ENCODE measurements at places on chromosomes 12 and 14.

DNA sequence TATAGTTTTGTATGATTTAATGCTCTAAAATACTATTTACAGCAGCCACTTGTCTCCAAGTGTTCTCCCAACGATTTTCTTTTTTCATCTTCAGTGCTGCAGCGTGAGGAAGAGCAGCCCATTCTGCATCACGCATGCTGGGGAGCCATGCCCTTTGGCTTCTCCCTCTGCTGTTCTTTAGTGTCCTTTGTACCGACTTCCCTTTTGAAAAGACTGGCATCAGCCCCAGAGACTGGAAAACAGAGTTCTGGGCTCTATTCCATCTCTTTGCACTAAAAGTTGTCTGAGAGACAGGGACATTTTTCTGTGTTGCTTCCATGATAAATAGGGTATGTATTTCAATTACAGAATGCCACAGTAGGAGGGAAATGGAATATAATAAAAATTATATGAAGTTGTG, 105.1 kb downstream of the RERG start:
- DNase-seq, result no peak

- no peak for DNase-seq
Measured at GRCh38 chr14:82528016-82528415, 994.4 kb upstream of the SEL1L start.

- no peak for DNase-seq
Measured at GRCh38 chr14:91363776-91364523, 53.7 kb downstream of the CCDC88C start.

GRCh38 chr14:91911474-91912032, 35.9 kb downstream of the FBLN5 start:
- no peak for DNase-seq

- no peak for DNase-seq
Measured at GRCh38 chr12:107847430-107847829, 72.9 kb downstream of the ASCL4 start.

- DNase-seq, result no peak
Measured at GRCh38 chr14:65482757-65483438, 70.4 kb downstream of the FUT8 start.

DNA sequence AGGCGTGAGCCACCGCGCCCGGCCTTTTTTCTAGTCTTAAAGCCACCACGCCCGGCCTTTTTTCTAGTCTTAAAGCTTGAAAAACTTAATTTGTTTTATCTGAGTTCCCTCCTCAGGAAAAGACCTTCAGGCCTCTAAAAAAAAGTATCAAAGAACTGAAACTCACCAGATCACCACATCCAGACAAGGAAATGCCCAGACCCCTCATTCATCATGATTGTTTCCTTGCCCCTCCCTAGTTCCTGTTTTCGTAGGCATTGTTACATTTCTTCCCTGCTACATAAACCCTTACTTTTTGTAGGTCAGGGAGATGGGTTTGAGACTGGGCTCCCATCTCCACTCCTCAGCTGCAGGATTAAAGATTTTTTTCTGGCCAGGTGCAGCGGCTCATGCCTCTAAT, 21.1 kb upstream of the VWF start:
- no peak for DNase-seq

GRCh38 chr14:24630087-24630871, 3.7 kb downstream of the GZMB start:
- no peak for DNase-seq

DNA sequence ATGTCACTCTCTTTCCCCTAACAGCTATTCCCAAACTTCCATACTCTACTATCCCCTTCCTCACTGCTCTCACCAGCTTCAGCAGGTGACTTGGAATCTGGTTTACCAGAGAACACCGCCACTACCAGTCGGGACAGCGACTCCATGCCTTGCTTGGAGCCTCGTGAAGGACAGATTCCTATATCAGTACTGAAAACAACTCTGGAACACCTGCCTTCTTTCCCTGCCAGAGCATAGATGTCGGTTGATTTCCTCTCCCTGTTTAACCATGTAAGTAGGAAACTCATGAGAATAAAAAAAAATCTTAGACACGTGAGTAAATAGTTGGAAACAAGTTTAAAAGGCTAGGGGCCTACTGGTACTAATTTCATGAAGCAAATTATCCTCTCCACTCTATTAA, 219.5 kb upstream of the ABCD2 start:
- DNase-seq, result no peak

- DNase-seq, result no peak
Measured at GRCh38 chr12:93938317-93938716, 210.1 kb upstream of the PLXNC1 start.
